ENCODE measurements at places on chromosomes 11 and 22.
A peak's percentile ranks its signal among the peaks of the same experiment; 100 is the strongest.

DNA sequence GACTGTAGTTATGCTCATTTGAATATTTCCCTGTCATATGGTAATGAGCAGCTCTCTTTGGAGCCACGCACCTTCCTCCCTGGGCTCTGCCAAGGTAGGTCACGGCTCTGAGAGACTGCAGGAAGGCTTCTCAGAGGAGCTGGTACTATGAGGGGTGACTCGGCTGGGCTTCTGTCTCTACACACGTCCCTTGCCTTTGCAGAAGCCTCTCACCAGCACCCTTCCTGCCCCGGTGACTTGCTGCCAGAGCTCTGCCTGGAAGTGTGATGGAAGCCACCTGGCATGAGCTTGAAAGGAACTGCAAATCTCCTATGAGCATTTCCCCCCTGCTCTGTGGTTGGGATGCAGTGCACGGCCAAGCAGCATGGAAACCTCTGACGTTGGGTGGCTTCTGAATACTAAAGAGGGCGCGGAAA is 74.2 kb downstream of the KIRREL3 start:
- DNase-seq = no peak

GRCh38 chr11:125188021-125188420 is 23.5 kb downstream of the PKNOX2 start:
- DNase-seq = no peak

DNA sequence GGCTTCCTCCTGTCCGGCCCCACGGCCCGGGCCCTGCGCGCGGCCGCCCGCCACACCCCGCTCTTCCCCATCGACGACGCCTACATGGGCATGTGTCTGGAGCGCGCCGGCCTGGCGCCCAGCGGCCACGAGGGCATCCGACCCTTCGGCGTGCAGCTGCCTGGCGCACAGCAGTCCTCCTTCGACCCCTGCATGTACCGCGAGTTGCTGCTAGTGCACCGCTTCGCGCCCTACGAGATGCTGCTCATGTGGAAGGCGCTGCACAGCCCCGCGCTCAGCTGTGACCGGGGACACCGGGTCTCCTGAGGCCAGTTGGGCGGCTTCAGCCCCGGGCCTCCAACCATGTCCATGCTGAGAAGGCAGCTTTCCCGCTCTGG is 6.2 kb downstream of the B3GNT6 start:
- no peak for DNase-seq

GRCh38 chr11:71946144-71946571 is 17.3 kb downstream of the RNF121 start:
- no peak for DNase-seq

DNA sequence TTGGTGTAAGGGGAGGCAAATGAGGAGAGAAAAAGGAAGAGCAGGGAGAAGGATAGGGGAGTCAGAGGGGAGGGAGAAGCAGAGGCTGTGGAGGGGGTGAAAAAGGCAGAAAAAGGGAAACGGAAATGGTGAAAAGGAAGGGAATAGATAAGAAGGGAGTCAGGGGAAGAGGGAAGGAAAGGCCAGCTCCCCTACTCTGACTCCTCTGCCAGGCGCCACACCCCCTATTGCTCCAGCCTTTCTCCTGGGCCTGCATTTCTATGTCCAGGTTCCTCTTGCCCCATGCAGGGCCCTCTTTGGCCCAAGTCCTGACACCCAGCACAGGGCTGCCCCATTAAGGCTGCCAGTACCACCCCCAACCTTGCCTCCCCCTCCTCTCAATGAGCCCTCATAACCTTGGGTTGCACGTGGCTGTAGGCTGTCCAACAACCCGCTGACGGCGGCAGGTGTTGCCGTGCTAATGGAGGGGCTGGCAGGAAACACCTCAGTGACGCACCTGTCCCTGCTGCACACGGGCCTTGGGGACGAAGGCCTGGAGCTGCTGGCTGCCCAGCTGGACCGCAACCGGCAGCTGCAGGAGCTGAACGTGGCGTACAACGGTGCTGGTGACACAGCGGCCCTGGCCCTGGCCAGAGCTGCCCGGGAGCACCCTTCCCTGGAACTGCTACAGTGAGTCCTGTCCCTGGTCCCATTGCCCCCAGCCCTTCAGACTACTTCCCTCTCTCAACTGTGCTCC is 3.4 kb upstream of the NHERF4 start:
- DNase-seq = no peak

GRCh38 chr11:44708009-44708408 is 18.8 kb upstream of the TSPAN18 start:
- DNase-seq = no peak

DNA sequence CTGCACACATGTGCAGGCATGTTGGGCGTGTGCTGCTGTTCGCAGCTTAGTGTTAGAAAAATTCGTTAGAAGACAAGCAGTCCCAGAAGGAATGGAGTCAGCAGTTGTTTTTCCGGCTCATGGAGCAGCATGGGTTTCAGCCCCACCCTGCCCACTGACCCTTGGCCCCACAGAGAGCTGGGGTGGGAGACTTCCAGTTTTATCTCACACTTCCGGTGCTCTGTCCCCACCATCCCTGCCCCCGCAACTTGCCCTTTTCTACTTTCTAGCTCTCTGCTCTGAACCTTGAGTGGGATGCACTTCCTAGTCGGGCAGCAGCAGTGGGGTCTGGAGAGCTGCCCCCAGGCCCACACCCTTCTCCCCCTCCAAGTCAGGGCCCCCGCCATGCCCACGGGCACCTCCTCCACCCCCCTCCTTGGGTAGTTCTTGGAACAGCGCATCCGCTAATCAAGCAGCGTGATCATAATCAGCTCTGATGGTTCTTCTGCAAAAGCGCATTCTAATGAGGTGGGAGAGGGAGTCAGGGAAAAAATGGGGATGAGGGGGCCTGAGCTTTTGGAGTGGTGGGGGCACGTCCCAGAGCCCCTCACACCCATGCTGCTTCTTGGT is 184.4 kb downstream of the CEP164 start:
- no peak for DNase-seq

- DNase-seq = no peak
Measured at GRCh38 chr11:97963528-97964331, 1057.0 kb upstream of the CNTN5 start.

DNA sequence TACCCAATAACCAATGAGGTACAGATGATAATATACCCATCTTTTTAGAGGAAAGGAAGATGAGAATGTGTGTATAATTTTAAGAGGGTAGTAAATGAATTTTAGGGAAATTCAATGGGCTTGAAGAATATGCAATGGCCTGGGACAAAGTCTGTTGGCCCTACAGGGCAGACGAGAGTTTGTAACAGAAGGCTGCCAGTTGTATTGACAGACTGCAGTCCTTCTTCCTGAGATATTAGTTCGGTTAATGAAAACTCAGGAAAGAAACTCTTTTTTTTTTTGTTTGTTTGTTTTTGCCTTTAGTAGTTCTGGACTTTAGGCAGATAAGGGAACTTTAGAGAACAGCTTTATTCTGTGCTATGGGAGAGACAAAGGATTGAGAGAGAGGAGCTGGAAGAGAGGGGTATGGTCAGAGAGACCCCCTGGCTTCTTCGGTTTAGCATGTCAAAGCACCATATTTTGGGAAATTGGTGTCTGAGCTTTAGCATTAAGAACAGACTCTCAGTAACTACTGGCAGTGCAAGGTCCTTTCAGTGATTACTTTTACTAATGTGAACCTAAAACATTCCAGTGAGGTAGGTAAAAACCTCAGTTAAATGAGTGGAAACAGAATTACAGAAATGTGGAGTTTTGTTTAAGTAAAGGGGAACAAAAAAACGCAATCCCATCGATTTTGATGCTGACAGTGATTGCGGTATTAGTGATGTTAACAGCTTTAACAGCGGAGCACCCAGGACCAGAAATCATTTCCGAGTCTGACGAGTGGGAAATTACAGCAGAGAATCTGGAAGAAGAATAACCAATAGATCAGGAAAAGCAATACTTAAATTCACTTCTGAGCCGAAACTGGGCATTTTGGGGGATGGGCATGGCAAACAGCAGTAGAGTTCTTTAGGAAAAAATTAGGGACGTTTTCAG is 644 bp upstream of the NAALAD2 start:
- DNase-seq = no peak

- DNase-seq = no peak
Measured at GRCh38 chr11:123833095-123833494, 26.9 kb upstream of the OR6M1 start.

GRCh38 chr22:26906464-26906863 is 249.1 kb downstream of the MIAT start:
- DNase-seq = no peak

- no peak for DNase-seq
Measured at GRCh38 chr11:114815176-114815575, 136.8 kb downstream of the NXPE2 start.

- DNase-seq = no peak
Measured at GRCh38 chr11:1770528-1770927, 6.8 kb upstream of the CTSD start.

DNA sequence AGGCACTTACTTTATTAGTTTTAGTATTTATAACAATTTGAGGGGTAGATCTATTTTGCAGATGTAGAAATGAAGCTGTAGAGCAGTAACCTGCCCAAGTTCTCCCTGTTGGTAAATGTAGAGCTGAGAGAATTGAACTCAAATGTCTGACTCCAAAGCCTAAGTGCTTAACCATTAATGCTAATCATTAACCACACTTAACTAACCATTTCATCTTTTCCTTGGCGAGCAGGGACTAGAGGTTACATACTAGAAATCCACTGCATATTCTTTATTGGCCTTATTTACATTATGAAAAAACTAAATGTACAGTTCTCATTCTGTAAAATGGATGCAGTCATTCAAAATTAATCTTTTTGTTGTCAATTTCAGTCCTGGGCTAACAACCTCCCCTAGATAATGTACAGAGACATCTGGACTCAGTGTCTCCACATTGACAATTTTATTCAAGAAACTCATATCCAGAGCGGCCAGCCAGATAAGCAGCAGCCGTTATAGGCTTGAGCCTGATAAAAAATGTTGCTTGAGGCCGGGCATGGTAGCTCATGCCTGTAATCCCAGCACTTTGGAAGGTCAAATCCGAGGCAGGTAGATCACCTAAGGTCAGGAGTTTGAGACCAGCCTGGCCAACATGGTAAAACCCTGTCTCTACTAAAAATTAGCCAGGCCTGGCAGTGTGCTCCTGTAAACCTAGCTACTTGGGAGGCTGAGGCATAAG is 76.7 kb upstream of the PICALM start:
- no peak for DNase-seq

GRCh38 chr11:63888170-63889086 is 28.5 kb downstream of the RCOR2 start:
- peak; percentile 28 for DNase-seq

- DNase-seq = no peak
Measured at GRCh38 chr11:68776442-68777235, 25.3 kb upstream of the TESMIN start.

DNA sequence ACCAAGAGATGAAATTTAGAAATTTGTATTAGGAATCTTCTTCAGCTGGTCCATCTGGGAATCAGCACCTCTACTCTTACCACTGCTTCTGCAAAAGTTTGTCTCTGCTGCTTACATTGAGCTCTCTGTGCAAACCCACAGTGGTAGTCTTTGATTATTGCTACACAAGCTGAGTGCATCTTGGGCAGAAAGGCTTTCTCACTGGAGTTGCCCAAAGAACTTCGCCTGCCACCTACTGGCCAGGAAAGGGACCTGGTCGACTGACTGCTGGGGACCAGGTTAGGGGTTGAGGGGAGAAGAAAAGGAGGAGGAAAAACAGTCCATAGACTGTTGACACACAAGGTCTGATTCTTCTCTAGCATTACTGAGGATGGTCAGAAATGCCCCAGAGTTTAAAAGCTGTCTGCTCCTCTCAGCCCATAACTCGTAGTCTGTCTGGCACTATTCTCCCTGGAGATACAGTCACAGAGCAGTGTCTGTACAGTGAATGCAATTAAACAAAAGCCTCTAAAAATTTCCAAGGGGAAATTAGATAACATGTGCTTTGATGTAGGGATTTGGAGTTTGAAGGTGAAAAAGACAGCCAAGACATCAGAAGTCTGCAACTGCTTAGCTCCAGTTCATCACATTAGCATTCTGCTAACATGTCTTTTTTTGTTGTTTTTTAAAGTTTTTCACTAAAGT is 215.0 kb upstream of the CTSC start:
- DNase-seq = peak; percentile 3

DNA sequence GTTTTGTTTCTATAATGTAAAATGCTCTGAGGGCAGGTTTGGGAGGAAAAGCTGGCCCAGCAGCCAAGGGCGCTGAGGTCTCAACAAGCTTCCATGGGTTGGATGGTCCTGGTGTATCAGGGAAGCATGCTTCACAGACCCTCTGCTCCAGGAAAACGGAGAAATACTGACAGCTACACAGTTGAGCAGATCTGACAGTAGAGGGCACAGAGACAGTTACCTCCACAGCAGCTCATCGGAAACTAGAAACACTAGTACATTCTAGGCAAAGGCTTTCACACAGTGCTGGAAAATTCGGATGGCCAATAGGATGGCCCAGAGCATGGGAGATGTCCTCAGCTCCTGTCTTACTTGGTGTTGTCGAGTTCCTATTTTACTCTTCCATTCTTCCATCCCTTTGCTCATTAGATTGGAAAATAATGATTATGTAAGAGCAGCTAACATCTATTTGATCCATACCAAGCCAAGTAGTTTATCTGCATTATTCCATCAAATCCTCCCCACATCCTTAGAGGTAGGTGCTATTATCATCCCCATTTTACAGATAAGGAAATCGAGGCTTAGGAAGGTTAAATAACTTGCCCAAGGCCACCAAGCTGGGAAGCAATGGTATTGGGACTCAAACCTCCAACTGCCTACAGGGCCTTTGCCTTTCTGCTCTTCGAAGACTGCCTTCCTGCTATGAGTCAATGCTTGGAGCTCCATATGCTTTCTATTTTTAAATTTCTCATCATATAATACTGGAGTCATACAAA is 28.3 kb downstream of the LMO2 start:
- DNase-seq = no peak

DNA sequence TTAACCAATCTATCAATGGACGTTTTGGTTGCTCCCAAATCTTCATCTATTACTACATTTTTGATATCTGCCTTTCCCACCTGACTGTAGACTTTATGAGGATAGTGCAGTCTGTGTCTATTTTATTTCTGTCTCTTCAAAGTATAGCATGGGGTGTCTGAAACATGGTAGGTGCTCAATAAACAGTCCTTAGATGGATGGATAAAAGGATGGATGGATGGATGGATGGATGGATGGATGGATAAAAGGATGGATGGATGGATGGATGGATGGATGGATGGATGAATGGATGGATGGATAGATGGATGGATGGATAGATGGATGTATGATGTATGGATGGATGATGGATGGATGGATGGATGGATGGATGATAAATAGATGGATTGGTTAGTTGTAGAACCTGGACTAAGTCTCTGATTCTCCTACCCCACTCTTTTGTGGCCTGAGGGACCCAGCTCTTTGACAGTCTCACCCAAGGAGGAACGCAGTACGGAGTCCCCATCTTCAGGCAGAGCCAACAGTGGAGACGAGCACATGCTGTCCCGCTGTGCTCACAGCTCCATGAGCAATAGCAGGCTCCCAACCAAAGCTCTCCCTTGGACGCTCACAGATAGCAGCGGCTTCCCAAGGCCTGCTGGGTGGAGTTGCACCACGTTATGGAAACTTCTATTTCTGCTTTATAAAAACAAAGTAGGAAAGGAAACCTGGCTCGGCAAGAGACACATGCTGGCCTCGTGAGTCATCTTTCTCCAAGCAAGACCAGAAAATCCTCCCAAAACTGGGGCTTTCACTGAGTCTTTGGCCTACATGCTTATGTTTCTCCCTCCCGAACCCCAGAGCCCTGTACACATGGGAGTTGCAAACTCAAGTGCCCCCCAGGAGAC is 448.0 kb downstream of the MIAT start:
- DNase-seq = no peak

- DNase-seq = no peak
Measured at GRCh38 chr11:205221-206001, 1.8 kb downstream of the BET1L start.

GRCh38 chr11:103325686-103326069 is 216.5 kb downstream of the DYNC2H1 start:
- no peak for DNase-seq

Data from activated CD8-positive, alpha-beta memory T cell treated with anti-CD3 and anti-CD28 coated beads for 4 hours (primary cell).